Posterior vena cava (tissue), 2 donors: ENCODE measurements at places on chromosomes 5 and 9. TPM values are rescaled to one million over a fixed set of nuclear protein-coding genes. Genes with fewer than 3 reads are reported as not detected.

GRCh38 chr5:59036274-59036961, 453.5 kb downstream of the RAB3C start:
- no peak for DNase-seq

DNA sequence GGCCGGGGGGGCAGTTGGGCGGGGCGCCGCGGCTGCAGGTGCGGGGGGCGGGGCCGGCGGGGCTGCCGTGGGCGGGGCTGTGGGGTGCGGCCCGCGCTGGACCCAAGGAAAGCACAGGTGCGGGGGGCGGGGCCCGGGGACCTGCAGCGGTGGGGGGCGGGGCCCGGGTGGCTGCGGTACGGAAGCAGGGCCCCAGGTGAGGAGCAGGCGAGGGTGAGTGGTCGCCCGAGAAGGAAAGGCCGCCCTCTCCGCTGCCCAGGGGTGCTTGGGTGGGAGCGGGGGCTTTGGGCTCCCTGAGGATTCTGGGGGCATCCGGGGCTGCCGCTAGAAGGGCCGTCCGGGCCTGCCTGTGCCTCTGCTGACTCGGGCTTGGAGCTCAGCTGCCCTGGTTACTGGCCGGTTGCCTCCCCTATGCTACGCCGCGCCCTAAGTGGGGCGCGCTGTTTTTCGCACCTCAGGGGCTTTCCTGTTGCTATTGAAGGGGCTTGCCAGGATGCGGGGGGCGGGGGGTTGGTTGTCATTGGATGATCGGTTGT, 767 bp downstream of the RALGPS1 start:
- peak; percentile 82 for DNase-seq

DNA sequence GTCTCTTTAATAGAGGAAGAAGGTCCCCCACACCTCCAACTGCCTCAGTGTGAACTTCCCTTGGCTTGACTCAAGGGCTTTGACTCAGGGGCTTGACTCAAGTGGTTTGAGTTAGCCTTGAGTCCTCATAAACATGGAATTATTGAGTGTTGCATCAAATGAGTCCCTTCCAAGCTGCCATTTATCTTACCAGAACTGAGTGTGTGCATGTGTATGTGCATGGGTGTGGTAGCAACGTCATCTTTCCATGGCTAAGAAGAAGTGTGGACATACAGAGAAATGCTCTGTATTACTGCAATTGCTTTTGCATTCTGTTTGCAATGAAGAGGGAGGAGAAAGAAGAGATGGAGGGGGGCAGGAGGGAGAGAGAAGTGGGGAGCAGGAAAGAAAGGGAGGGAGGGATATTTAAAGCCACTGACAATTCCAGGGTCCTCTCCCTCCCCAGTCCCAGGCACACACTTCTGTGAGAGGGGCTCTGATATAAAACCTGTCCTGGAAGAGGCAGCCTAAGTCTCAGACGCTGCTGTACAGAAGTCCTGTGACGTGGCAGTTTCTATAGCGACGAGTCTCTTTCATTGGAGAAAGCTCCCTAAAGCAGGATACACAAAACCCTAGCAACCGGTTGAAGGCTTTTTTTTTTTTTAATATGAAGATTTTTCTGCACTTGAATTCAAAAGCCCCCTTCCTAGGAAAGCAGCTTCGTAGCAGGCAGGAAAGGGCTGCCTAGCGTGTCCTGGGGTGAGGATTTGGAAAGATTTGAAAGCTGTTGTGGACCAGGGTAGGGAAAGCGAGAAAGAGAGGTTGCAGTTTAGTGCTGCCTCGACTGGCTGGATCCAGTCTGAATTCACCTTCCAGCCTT, 93.3 kb upstream of the MAP1B start:
- DNase-seq, result no peak

- DNase-seq, result no peak
These were observed 25.7 kb upstream of the C5orf47 start for GRCh38 chr5:173963182-173963838.

- DNase-seq, result no peak
These were observed 73.4 kb upstream of the BOD1 start for GRCh38 chr5:173689737-173690360.

GRCh38 chr5:7616897-7617296, 221.0 kb downstream of the ADCY2 start:
- DNase-seq, result no peak

- no peak for DNase-seq
These were observed 135.7 kb downstream of the CAAP1 start for GRCh38 chr9:26756881-26757280.

DNA sequence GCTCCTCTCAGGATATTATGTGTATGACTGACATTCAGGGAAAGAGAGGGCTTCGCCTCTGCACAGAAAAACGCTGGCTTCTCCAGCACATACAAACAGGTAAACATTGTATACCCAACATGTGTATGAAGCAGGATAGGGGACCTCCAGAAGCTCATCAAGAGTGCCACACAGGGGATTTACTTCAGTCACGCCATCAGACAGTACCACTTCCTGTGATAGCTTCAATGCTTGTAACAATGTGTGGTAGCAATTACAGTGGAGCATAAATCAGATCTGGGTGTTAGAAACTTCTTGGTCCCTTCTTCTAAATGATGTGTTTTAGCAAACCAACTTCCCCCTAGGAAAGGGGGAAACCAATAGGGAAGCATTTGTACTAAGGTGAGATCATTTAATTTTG, 160.8 kb downstream of the TSSK1B start:
- DNase-seq, result no peak

DNA sequence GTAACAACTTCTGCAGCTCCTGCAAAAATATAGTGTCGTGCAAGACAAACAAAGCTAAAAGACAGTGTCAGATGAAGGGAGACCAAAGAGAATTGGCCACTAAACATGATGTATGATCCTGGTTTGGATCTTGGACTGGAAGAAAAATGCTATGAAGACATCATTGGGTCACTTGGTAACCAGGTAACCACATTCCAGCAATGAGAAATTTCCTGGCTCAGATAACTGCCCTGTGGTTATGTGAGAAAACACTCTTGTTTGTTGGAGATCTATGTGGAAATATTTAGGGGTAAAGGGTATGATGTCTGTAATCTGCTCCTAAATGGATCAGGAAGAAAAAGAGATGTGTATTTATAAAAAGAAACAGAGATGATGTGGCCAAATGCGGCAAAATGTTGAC, 45.5 kb upstream of the ANKRD33B start:
- no peak for DNase-seq

DNA sequence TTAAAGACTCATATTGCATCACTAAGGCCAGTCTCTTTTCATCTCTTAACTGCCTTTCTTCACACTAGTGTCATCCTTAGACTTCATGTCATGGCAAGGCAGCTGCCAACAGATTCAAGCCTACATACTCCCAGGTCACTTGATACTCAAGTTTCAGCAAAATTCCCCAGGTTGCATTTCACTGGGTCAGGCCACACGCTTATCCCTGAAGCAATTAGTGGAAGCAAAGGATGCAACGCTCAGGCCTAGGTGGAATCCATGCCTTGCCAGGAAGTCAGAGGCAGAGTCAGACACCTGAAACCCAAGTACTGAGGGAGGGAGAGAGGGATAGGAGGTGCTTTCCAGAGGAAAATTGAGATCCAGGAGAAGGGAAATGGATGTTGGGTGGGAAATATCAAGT, 28.9 kb downstream of the YIPF5 start:
- no peak for DNase-seq

- no peak for DNase-seq
These were observed 7.1 kb upstream of the DOCK2 start for GRCh38 chr5:169629847-169630548.

The FAM81B gene
- not detected for total RNA-seq
